Stimulated activated CD8-positive, alpha-beta memory T cell treated with anti-CD3 and anti-CD28 coated beads, Interleukin-7, amount 100 ng/mL, for 24 hours (primary cell): ENCODE measurements at places on chromosomes 3 and 15.

DNA sequence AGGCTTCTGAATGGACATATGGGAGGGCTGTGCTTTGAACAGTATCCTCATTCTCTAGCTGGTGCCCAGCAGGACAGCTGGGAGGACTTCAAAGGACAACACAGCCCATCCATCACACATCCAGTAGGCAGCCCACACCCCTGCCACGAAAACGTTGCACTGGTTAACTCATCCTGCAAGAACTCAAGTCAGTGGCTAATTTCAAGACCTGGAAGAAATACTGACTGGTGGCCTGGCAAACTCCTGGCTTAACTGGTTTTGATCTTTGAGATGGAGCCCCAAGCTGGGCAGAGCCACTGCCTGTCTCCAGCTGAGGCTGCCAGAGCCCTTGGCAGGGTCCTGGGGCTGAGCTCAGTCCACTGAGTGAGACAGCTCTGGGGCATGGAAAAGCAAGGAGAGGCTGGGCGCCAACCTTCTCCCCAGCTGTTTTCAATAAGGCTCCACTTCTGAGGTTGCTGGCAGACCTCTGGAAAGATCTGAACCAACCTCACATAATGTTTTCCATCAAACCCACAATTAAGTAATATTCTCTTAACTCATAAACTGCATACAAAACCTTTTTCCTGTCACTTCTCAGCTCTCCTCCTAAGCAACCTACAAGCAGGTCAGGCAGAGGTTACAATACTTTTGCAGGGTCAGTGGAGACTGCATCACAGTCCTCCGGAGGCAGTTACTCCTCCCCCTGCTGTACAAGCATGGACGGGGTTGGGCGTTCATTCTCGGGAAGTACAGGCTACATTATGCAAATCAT is 110.3 kb downstream of the MYLK start:
- no peak for DNase-seq

DNA sequence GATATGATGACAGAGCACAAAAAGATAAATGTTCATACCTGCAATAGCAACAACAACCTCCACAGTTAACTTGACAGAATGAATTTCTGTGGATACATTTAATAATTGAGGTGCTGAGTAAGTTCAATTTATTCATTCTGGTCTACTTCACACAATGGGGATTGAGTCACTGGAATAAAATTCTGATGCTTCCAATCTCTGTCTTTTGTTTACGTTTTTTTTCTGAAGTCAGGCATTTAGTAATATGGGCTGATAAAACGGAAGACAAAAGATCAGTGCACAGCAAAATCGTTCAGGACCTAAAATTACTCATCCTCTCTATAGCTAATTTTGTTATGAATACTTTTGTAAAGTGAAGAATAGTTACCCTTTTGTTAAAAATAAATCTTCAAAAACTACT is 565.9 kb upstream of the CCDC54 start:
- no peak for DNase-seq

DNA sequence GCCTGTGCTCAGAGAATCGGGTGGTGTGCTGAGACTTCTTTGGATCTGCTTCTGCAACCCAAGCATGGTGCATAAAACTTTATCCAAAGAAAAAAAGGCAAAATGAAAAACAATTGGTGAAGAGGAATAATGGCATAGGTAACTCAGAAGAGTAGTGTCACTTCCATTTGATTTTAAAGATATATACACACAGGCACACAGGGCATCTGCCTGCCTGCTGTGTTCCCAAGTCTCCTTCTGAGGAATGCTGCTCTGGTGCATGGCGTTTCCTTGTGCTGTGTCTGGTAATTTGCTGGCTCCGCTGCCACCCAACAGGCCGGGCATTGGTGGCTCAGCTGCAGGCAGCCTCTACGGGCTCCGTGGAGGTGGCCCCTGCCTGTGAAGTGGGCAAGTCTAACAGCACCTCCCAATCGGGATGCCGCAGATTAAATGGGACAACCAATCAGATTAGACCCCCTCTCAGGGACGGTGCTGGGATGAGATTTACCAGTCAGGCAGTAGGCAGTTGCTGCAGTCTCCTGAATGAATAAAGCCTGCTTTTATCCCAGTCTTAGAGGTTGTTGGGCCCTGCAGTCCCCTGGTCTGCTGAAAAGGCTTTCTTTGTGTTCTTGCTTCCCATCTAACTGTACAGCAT is 253.7 kb upstream of the RASGRP1 start:
- DNase-seq, result no peak

DNA sequence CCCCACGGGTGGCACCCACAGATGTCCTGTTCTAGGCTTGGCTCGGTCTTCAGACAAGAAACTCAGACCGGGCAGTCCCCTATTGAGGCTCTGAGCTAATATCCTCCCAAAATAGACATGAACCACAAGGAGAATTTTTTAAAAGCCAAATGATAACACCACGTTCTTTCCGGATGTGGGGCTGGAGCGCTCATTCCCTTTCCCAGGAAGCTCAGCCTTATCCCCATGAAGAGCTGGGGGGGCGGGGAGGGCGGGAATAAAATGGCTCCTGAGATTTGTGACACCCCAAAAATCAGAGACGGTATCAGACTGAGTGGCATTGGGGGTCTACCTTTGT is 1.1 kb downstream of the SLC6A1 start:
- no peak for DNase-seq

DNA sequence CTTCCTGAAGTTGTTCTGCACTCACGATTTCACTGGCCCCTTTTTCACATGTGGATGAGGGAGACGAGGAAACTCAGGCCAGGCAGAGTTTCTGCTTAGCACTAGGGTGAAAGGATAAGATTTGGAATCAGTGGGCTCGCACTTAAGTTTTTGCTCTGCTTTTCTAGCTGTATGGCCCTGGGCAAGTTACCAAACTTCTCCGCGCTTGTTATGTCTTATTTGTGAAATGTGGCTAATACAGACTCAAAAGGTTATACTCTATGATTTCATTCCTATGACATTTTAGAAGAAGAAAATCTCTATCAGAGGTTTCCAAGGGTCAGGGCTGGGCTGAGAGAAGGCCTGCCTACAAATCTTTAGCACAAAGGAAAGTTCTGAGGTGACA is 191.9 kb upstream of the LRIG1 start:
- DNase-seq, result no peak

- no peak for DNase-seq
Observed at GRCh38 chr3:128077202-128077624, 25.0 kb downstream of the SEC61A1 start.

DNA sequence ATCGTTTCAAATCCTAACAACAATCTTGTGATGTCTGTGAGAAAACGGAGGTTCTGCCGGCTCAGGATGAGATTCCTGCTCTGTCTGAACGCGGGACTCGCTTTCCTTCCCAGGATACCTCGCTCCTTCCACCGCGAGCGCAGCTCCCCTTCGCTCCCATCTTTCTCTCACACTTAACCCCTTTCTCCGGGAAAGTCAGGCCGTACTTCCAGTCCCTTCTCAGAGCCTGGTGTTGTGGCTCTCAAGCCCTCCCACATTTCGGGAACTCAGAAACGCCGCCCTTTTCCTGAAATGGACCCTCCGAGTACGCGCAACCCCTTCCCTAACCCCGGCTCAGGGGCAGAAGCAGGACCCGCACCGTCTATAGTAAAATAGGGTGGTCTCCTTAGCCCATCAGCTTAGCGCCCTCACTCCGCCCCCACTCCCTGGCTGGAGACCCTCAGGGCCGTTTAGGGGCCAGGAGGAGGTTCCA is 378 bp upstream of the FEM1B start:
- DNase-seq, result no peak

- no peak for DNase-seq
Observed at GRCh38 chr15:91849749-91850161, 3.8 kb upstream of the SLCO3A1 start.

DNA sequence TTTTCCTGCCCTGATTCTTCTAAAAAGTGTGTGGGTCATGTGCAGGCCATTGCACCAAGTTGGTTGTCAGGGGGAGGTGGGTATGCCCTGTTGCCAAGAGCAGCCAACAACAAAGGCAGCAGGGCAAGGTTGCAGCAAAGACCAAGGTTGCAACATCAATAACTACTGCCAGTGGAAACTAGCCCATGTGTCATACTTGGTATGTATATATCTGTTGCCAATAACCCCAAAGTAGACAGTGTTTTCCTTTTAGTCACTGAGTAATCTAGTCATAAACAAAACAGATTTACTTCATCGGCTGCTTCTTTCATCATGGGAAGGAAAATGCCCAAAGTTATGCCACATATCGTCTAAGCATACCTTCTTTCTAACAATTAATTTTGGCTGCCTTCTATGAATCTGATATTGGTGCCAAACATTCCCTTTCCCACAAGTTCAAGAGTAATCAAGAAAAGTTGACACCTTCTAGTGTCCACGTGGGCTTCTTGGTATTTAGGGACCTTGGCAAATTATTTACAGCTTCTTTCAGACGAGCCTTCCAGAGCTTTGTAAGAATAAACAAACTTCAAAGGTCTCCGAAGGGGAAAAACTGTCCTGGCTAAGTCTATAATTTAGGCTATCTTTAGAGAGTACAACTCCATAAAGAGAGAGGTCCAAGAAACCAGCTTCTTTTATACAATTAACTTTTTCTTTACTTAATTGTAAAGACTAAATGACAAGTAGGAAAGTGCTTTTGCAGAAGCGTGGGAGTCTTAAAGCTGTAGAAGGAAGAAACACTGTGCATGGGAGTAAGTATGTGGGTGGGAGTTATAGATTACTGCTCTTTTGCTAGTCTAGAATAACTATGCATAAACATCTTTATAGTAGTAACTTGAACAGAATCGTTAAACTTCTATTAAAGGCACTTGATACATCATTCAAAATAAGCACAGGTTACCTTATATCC is 10.0 kb upstream of the MBNL1 start:
- no peak for DNase-seq

DNA sequence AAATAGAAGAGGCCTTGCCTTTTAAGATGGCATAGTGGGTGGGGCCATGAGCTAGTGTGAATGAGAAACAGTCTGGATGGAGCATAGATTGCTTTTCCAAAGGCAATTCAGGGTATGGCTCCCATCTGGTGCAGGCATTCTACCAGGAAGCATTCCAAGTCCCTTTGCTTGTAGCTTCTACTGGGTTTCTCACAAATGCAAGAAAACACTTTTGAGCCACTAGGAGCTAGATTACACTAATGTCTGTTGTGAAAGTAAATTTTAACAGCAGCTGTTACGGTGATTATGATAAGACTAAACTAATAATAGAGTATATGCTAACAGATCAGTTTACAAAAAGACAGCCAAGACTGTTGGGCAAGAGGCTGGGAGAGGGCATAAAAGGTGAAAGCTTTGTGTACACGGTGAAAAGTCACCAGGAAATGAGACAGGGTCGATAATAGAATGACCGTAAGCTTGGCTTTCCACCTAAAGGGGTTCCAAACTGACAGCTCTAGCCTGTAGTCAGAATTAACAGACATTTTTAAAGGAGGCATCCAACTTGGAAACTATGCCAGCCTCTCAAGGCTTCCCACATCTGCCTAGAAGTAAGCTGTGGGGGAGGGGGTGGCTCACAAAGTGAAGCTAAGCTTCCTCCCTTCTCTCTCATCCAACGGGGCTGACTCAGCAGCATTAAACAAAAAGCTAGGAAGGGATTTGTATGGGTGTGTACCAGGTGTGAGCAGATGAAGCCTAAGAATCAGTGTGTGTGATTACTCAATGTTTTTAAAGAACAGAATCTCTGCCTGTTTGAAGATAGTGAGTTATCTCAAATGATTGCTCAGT is 61.1 kb upstream of the GPD1L start:
- DNase-seq, result no peak

GRCh38 chr3:190615607-190616006 is 101.7 kb downstream of the IL1RAP start:
- DNase-seq, result no peak

DNA sequence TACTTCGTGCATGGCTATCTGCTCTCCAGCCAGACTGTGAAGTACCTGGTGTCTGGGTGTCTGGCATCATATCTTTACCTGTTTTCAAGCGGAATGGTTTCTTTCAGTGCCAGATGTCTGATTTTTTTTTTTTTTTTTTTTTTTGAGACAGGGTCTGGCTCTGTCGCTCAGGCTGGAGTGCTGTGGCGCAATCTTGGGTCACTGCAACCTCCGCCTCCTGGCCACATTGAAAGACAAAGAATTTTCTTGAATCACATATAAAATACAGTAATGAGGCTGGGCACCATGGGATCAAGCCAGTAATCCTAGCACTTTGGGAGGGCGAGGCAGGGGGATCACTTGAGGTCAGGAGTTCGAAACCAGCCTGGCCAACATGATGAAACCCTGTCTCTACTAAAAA is 2.8 kb upstream of the MESP1 start:
- DNase-seq, result no peak

DNA sequence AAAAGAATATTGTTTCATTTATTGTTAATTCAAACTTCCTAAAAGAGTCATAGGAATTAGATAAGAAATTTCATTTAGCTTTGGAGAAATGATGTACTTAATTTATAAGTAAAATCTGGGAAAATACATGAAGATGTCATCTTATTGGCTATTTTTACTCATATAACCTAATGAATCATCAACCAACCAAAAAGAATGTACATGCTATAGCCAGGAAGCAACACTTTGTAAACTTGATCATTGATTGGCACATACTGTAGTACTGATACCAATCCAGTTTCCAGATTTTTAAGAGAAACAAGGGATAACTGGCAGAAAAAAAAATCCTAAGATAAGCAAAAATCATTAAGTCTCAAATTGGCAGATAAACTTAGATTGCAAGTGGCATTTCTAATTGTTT is 207.9 kb upstream of the CDIN1 start:
- DNase-seq, result no peak

DNA sequence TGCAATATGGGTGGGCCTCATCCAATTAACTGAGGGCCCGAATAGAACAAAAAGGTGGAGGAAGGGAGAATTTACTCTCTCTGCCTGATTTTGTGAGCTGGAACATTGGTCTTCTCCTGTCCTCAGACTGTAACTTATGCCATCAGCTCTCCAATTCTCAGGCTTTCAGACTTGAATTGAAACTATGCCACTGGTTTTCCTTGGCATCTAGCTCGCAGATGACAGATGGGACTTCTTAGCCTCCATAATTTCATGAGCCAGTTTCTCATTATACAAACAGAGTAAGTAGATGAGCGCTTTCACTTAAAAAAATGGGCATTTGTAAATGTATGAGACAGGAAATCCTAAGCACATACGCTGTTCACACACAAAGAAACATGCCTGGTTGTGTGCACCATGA is 8.7 kb upstream of the PTX3 start:
- DNase-seq, result no peak

- DNase-seq, result no peak
Observed at GRCh38 chr15:25059698-25060471, 105.1 kb downstream of the SNRPN start.

DNA sequence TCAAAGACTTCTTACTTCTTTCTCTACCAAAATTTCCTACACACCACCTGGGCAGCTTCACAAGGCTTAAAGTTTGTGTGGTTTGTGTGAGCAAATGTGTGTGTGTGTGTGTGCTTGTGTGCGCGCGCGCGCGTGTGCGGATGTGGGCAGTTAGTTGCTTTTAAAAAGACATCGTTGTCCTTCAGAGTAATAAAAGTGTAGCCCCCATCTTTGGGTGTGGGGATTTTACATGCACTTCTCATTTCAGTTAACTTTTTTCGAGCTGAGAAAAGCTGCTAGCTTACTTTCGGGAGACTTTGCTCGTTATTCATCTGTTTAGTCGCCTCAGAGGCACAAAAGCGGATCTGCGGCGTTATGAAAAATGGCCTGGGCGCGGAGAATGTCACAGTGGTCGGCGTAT is 36.0 kb downstream of the ZIC4 start:
- DNase-seq, result no peak

GRCh38 chr3:144923046-144923775 is 951.6 kb downstream of the DIPK2A start:
- no peak for DNase-seq

- no peak for DNase-seq
Observed at GRCh38 chr3:173893835-173894234, 496.3 kb downstream of the NLGN1 start.
